ENCODE measurements at places on chromosomes 11 and 22. TPM values are rescaled to one million over a fixed set of nuclear protein-coding genes. Genes with fewer than 3 reads are reported as not detected.

DNA sequence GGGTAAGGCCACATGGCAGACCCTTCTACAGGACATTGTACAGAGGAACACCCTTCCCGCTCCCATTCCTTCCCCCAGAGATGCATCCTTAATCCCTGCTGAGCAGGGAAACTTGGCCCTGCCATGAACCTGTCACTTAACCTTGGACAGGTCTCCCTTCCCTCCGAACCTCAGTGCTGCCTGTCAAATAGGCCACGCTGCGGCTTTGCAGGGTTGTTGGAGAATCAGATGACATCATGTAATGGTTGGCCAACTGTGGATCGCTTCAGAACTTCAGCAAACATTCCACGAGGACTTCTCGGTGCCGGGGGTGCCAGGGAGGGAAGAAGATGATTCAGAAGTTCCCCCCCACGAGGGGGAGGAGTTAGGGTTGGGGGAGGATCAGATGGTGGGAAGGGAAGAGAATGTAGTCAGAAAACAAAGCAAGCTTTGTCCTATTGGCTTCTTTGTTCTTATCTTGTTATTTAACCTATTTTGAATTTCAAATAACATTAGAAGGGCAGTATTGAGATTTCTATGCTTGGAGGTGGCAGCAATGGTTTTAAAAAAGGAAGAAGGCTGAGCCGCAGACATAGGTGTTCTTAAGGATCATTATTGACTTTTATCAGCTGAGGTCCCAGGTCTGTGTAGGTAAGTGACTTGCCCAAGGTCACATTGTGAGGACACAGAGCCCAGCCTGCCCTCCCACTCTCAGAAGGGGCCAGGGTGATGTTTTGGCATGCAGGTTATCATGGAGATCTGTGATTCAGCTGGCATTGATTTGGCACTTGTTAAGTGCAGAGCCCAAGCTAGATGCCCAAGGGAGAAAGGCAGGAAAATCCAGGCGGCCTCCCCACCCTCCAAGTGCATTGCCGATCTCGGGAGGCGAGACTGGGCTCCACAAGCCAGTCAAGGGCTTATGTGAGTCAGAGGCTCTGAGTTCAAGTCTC, 3.1 kb downstream of the CDC42EP1 start:
- no peak for DNase-seq

DNA sequence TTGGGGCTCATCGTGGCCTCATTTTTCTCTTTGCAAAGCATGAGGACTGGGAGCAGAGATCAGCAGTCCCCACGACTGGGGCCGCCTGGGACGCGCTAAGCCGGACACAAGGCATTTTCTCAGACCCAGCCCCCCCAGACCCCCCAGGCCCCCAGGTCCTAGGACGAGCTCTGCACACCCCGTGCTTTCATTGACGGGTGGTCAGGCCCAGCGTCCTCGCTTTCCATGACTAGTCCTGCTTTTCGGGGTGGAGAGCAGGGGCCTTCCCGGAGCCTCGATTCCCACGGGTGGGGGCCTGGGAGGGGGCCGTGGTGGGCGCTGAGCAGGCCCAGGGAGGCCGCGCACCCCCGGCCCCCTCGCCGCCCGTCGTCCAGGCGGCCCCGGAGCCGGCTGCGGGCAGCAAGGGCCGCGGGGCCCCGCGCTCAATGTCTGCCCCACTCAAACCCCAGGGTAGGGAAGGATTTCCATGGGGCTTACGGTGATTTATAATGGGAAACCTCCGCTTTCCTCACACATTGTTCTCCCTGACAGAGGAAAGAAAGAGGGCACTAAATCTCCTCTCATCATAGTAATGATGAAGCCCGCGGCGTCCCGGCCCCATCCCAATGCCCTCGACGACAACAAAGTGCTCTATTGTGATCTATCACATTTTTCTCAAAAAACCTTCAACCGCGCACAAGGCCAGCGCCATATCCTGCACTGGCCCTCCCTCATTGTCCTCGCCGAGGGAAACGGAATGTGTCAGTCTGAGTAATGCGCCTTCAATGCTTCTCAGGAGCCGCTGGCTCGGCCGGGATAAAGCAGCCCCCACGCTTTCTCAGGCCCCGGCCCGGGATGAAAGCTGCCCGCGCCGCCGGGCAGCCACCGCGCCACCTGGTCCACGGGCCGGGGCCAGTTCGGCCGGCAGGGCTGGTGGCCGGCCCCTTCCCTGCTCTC, 10.4 kb upstream of the LINC01488 start:
- no peak for DNase-seq

DNA sequence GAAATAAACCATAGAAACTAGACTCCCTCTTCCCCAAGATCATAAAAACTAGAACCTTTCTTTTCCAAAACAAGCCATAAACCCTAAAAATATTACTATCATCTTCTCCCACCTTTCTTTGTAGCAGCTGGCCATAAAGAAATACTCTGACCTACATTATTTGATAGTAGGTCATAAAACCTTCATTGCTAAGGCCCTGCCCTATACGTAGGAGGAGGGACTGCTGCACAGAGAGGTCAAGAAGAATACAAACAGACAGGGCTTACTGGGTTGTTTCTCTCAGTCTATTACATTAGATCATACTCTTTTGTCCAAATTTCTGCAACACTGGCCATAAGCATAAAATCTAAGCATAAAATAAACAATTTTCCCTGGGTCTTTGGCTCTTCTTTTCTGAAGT, 101.5 kb downstream of the TYR start:
- no peak for DNase-seq

- no peak for DNase-seq
These were observed 4.0 kb downstream of the DSCAML1 start for GRCh38 chr11:117792992-117793391.

- no peak for DNase-seq
These were observed 41.0 kb downstream of the CEP57 start for GRCh38 chr11:95831198-95831883.

- DNase-seq, result no peak
These were observed 134.8 kb upstream of the DDI1 start for GRCh38 chr11:103901656-103902055.

- no peak for DNase-seq
These were observed 1.8 kb upstream of the PPP1R14B start for GRCh38 chr11:64248578-64248977.

DNA sequence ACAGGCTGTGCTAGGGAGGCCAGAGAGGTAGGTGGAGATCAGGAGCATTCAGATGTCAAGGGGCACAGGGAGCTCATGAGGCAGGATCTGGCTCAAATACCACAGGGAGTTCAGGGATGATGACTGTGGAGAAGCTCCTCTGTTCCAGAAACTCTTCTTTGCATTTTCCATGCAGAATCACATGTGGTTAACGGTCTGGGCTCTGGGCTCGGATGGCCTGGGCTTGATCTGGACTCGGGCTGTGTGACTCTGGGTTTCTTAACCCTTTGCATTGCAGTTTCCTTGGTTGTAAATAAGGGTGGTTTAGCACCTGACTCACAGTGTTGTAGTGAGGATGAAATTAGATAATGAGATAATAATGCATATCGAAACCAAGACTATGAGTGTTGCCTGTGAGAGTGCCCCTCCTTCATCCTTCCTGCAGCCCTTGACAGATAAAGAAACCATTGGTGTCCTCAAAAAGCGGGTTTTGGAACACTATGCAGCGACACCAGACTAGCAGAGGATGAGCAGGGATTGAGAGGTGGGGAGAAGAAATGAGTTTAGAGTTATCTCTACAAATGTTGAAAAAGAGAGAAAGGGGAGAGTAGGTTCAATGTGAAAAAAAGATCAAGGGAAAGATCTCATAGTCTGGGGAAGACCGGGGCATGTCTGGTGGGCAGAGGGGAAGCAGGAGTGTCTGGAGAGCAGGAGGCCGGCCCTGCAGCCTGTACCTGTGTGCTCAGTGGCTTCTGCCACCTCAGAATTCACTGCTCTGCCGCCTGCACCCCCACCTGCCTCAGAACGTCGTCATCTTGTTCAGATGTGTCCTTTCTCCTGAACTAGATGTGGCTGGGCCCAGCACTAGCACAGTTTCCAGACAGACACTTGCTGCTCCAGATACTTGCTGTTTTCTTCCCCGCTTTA, 197.8 kb upstream of the SORL1-AS1 start:
- DNase-seq, result no peak

- DNase-seq, result no peak
These were observed 488.2 kb upstream of the API5 start for GRCh38 chr11:42823546-42823945.

DNA sequence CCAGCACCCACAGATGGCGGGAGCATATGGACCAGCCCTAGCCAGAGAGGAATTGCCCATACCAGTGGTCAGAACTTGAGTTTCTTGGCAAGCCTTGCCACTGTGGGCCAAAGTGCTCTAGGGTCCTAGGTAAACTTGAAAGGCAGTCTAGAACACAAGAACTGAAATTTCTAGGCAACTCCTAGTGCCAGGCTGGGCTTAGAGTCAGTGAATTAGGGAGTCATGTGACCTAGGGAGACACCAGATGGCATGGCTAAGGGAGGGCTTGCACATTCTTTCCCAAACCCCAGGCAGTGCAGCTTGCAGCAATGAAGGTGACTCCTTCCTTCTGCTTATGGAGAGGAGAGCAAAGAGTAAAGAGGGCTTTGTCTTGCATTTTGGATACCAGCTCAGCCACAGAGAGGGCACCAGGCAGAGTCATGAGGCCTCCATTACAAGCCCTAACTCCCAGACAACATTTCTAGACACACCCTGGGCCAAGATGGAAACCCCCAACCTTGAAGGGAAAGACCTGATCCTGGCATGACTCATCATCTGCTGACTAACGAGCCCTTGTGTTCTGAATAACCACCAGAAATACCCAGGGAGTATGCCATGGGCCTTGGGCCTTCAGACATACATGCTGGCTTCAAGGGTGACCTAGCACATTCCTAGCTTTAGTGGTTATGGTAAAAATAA, 19.2 kb upstream of the OR56A3 start:
- DNase-seq, result no peak

The IGSF9B gene
- total RNA-seq, result 85.3 TPM

The MLC1 gene
- total RNA-seq, result 0.13 TPM

Measured in cardiac septum (tissue), 1 donor.